ENCODE measurements at places on chromosomes 2 and 18.

GRCh38 chr2:8488001-8488738, 193.7 kb upstream of the ID2 start:
- no peak for DNase-seq

DNA sequence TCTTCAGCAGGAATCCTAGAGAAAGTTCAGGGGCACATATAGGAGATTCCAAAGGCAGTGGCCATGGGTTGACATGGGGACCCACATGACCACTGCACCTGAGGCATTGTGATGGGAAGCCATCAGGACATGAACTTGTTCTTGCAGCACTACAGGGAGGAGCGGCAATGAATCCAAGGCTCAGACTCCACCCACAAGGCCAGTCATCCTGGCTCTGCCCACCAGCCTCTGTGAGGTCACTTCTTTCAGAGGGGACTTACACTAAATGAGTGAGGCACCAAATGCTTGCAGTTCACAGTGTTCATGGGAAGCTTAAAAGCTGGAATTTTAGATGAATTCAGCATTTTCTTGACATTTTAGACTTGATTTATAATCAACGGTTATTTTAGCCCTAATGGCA, 254.2 kb downstream of the SETBP1 start:
- DNase-seq = no peak

DNA sequence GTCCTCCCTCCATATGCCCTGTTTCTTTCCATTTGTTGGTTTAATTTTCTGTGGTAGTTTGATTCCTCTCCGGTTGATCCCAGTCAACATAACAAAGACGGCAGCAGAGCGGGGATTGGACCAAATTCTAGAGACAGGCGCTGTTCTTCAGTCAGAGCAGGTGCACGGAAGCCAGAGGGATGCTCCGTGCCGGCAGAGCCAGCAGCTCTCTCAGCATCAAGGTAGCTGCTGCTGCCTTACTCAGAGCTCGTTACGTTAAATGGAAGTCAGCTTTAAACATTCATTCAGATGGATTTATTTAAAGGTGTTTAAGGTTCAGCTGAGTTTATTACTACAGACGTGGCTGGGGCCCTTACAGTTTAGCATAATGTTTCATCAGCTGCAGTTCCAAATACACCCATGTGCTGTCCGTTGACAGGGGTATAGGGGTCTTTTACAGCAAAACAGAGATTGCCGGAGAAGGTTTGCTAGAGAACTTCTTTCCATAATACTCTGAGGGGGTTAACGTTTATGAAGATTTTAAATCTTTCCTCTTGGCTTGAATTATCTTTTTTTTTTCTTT, 497.2 kb upstream of the PIK3C3 start:
- no peak for DNase-seq

- no peak for DNase-seq
Measured at GRCh38 chr2:208363485-208363884, 43.1 kb upstream of the PTH2R start.
